Fibroblast of skin of right quadriceps (primary cell): ENCODE measurements at places on chromosomes 6 and 20.

DNA sequence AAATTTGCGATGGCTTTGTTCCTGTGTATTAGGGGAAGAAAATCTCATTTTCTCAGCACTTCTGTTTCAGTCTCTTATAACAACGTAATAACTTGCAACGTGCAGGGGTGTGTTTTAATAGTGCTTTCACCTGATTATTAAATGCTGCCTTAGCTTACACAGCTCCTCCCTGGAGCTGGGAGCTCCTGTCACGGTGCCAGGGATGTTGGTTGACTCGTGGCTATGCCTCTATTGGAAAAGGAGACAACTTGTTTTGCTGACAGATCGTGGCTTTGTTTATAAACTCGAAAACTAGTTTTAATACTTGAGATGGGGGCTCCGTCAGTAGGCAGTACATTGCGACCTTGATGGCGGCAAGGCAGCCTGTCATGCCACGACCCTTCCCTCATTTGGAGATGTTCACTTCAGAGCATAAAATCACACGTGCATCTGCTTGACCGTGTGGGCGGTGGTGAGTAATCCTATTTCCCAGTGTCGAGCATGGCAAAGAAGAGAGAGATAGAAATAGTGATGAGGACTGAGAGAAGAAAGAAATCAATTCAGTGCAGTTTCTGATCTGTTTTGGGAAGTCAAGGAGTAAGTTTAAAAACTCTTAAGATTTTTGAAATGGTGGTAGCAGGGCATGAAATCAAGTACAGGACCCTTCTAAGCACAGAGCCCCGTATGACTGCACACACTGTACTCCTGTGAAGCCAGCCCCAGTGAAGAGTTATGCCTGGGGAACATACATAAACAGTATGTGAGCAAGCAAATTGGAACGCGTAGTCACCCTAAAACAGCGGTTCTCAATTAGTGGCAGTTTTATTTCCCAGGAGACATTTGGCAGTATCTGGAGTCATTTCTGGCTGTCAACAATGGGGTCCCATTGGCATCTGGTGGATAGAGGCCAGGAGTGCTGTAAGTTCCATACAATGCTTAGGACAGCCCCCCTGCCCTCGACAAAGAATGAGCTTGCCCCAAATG lies 147.2 kb downstream of the DOK5 start:
- peak; percentile 91 for DNase-seq

GRCh38 chr20:63911176-63911575 lies 16.2 kb downstream of the DNAJC5 start:
- DNase-seq, result no peak

- DNase-seq, result no peak
Observed at GRCh38 chr6:13091192-13091591, 237.1 kb downstream of the TBC1D7 start.

- no peak for DNase-seq
Observed at GRCh38 chr20:53846640-53847039, 223.8 kb downstream of the BCAS1 start.

DNA sequence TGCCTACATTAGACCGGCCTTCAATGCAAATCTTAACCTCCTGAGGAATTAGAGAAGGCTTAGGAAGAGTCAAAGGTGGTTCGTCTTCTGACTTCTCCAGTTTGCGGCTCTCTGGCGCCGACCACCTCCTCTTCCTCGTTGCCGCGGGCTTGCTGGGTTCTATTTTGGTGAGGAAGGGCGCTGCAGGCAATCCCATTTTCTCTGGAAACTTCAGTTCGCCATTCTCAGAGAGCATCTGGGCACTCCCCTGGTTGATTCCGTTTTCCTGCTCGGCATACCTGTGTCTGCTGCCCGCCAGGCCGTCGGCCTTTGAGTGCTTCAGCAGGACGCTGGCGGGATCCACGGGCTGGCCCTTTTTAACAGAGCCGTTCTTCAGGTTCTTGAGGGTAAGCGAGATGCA lies 67.9 kb downstream of the GMPR start:
- DNase-seq, result no peak

GRCh38 chr6:2183246-2183645 lies 62.2 kb downstream of the GMDS start:
- no peak for DNase-seq

- DNase-seq, result no peak
Observed at GRCh38 chr6:9647071-9647445, 767.8 kb downstream of the TFAP2A start.

GRCh38 chr6:136706430-136706829 lies 85.8 kb downstream of the MAP3K5 start:
- no peak for DNase-seq

DNA sequence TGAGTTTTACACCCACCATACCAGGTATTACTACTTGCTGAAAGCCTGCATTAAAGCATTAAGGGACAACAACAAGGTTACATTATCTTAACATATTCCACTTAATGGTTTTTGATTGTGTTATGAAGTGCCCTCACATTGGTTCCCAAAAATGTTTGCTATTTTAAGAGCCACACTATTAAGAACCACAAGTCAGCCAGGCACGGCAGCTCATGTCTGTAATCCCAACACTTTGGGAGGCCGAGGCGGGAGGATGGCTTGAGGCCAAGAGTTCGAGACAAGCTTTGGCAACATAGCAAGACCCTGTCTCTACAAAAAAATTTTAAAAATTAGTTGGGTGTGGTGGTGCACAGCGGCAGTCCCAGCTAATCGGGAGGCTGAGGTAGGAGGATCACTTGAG lies 28.2 kb downstream of the ATXN1 start:
- no peak for DNase-seq

DNA sequence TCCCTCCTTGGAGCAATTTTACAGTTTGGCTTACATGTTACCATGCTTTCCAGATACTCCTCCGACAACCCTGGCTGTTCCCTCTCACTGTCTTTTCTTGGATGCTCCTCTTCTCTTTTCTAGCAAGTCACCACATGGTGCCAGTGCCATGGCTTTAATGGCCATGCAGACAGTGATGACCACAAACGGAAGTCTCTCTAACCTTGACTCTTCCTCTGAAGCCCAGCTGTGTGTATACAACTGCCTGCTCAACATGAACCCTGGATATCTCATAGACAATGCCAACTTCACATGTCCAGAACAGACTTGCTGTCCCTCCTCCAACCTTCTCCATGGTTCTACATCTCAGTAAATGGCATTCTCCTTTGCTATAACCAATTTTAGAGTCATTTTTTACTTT lies 49.8 kb upstream of the NEDD9 start:
- DNase-seq, result no peak

DNA sequence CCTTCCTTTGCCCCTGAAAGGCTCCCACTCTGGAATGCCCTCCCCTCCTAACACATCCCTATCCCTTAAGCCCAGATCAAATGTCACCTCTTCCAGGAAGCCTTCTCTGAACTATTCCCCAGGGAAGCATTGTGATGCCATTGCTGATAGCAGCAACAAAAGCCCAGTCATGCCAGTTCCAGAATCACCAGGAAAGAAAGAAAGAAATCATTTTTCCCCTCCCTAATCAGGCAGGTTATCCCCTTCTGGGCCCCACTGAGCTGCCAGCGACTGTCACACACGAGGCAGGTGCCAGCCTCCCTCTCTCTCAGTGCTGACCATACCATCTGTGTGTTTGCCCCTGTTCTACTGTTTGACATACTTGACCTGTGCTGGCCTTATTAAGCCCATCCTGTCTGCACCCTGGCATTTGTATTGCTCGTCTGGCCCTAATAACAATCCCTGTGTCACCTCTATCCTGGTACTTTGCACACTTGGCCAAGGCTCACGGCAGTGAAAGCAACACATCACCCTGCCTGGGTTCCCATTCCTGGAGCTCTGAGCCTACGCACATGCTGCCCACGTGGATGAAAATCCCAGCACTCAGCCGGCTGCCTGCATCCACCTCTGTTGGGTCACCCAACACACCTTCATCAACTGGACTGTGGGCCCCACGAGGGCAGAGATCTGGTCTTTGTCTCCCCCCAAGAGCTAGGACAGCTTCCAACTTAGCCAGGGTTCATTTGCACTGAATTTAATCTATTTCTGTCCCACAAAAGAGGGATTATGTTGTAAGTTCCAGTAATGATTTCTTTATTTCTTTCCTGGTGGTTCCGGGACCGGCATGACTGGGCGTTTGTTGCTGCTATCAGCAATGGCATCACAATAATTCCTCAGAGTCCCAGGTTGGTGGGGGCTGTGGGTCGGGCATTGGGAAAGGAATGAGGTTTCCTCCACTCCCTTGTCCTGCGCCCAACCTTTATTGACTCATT lies 5.3 kb upstream of the BPIFB1 start:
- DNase-seq, result no peak

DNA sequence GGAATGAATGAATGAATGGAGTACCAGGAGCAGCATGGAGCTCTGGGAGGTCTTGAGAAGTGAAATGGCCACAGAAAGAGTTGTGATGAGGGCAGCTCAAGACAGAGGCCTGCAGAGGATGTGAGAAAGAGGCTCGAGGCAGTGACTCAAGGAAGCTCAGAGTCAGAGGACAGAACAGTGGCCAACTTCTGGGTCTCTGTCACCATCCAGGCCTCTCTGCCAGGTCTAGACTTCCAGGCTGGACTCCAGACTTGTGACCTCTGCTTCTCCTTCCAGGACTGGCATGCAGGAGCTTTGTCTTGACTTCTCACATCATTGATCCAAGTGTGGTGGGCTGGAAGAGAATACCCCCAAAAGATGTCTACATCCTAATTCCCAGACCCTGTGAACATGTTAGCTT lies 119.8 kb downstream of the TOX2 start:
- no peak for DNase-seq

DNA sequence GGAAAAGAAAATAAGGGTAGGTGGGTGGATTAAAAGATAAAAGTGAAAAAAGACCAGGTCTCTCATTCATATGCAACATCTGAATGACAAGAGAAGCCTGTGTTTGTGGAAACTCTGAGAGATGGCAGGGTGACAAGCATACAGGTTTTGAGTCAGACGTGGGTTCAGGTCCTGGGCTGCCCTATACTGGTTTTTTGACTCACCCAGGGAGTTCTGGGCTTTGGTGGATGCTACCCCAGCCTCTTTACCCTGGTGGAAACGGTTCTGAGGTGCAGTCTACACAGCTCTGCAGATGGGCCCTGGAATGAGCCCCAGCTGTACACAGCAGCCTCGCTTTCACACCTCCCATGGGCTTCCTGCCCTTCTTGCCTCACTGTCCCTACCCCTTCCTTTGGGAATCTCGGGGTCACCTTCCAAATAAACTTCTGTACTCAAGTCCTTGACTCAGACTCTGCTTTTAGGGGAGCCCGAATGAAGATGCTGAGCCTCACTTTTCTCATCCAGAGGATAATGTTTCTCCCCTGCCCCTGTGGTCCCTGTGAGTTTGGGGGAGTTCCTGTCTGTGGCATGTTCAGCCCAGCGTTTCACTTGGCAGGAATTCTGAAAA lies 77.7 kb upstream of the CLDN20 start:
- DNase-seq, result no peak

- no peak for DNase-seq
Observed at GRCh38 chr6:167738386-167738785, 88.3 kb upstream of the AFDN start.

GRCh38 chr6:13355043-13355945 lies 27.0 kb upstream of the TBC1D7 start:
- DNase-seq, result peak; percentile 98

DNA sequence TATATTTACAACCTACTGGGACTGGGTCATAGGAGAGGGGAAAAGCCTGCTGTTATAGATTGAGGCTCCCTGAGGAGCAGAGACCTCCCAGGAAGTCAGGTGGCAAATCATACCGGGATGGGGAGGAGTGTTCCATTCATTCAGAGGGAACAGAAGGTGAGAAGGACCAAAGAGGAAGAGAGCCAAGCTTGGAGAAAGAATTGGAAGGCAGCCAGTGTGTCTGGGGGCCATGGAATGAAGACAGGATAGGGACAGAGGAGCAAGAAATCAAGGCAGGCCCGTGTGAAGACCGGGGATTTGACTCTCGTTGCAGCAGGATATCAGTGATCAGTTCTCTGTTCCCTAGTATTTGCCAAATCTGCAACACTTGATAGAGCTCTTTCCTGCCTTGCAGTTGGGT lies 5.7 kb upstream of the ZNF217 start:
- DNase-seq, result no peak

- no peak for DNase-seq
Observed at GRCh38 chr20:40637176-40637575, 51.9 kb downstream of the MAFB start.

DNA sequence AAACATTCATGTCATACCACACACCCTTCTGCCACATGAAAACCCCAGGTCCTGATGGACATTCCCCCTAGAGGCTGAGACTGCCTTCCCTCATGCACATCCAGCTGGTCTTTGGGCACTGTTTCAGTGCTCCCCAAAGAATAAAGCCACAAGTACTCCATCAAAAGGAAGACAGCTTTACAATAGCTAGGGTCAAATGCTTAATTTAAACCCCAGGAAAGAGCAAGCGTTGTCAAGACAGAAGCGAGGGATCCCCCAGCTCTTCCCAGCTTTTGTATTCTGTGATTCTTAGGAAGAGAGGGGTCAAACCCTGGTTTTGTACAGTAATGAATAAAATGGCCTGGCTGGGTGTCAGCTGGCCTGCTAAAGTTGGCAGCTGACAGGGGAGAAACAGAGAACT lies 82.4 kb upstream of the IYD start:
- no peak for DNase-seq

GRCh38 chr6:132115714-132116366 lies 164.7 kb upstream of the CCN2 start:
- DNase-seq, result no peak

DNA sequence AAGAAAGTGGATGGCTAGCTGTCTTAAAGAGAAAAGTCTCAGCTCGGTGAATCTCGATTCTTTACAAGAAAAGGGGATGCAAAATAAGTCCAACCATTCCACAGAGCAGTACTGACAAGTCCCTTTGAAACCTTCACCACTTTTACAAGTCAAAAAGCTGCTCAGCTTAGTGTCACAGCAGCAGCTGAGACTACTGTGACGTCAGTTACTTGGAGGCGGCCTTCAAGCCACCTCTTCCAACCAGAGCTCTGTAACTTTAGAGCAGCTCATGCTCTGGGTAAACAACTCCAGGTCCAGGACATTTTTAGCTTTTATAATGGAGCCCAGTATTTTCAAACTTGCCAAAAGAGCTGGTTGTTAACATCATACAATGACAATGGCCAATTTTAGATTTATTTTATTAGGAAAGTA lies at the start of gene KIAA0408:
Gene KIAA0408, minus strand, starts transcription at position 159 of the 411 bp plus-strand sequence. CDS start 5,408 bp downstream, outside the sequence.
- DNase-seq, result peak; percentile 59

DNA sequence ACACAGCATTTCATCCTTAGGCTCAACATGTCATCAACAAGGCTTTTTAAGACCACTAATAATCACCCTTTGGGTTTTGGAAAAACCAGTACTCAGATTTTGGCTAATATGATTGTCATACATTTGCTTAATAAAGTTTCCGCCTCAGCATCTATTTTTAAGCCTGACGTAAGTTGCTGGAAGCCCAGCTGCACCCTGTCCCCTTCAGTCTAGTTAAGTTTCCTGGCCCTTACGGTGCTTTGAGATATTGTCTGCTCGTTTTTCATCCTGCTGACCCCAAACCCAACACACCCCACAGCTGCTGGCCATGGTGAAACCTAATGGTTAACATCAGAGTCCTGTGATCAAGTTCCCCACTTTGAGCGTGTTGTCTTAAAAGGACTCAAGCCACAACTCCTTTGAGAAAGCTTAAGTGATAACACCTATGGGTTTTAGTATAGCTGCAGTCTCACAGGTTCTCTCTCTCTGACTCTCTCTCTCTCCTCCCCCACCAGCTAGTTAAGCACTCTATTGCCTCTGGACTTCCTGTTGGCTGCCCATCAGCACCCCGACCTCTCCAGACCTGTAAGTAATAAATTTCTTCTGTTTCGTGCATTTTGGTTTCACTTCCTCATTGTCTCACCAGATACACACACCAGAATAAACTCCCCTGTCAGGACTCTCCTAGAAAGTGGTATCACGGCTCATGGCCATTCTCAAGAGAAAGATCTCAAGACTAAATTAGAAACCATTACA lies 802.0 kb downstream of the C6orf118 start:
- DNase-seq, result no peak
